Activated CD8-positive, alpha-beta T cell treated with anti-CD3 and anti-CD28 coated beads, Interleukin-2, amount 10 ng/mL, durations not matched to agents 7 days and 5 days (primary cell): ENCODE measurements at places on chromosomes 7 and 10. TPM values are rescaled to one million over a fixed set of nuclear protein-coding genes. Genes with fewer than 3 reads are reported as not detected.

OPN4 gene
- total RNA-seq = not detected

TUBB8 gene
- not detected for total RNA-seq

DNA sequence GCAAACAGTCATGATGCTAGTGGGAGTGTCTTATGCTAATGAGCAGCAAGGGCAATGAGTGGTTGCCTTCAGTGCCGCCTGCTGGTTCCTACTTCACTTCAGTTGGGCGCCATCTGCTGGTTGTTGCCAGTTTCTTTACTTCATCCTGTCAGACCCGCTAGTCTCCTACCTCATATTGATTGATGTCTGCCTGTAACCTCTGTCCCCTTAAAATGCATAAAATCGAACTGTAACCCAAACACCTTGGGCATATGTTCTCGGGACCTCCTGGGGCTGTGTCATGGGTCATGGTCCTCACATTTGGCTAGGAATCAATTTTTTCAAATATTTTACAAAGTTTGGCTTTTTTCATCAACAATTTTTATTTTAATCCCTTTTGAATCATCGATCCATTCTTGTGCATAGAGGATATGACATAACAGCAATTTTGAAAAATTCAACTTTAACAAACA lies 62.8 kb upstream of the C7orf33 start:
- H3K4me1 ChIP-seq = no peaks in the 10 kb centered on the region
- H3K4me3 ChIP-seq = no peak overlapping the region
- H3K27ac ChIP-seq = no peak overlapping the region
- peaks cover 49% of the 10 kb centered on the region for H3K27me3 ChIP-seq

DNA sequence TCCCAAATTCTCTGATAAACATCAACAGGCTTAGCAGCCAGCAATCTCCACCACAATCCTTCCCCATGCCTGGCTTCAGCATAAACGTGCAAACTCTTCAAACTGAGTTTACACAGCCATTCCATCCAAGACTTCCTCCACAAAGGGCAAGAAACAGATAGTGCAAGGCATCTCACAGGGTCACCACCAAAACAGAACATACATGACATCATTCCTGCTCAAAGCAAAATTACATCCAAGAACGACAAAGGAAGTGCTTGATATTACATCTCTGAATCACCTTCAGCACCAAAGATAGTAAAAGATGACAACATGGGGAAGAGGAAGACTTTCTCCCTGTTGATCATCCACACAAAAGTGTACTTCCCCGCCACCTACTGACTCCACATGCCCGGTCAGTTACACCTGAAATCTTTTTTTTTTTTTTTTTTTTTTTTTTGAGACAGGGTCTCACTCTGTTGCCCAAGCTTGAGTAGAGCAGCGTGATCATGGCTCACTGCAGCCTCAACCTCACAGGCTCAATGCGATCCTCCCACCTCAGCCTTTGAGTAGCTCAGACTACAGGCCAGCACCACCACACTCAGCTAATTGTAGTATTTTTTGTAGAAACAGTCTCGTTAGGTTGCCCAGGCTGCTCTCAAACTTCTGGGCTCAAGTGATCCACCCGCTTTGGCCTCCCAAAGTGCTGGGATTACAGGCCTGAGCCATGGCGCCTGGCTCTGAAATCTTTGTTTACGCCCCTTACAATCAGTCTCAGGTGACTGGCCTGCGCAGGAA lies 127.5 kb downstream of the PARD3 start:
- H3K4me3 ChIP-seq = no peak overlapping the region
- peaks cover 4% of the 10 kb centered on the region for H3K27me3 ChIP-seq
- no peaks in the 10 kb centered on the region for H3K4me1 ChIP-seq
- H3K36me3 ChIP-seq = no peaks in the 10 kb centered on the region

DNA sequence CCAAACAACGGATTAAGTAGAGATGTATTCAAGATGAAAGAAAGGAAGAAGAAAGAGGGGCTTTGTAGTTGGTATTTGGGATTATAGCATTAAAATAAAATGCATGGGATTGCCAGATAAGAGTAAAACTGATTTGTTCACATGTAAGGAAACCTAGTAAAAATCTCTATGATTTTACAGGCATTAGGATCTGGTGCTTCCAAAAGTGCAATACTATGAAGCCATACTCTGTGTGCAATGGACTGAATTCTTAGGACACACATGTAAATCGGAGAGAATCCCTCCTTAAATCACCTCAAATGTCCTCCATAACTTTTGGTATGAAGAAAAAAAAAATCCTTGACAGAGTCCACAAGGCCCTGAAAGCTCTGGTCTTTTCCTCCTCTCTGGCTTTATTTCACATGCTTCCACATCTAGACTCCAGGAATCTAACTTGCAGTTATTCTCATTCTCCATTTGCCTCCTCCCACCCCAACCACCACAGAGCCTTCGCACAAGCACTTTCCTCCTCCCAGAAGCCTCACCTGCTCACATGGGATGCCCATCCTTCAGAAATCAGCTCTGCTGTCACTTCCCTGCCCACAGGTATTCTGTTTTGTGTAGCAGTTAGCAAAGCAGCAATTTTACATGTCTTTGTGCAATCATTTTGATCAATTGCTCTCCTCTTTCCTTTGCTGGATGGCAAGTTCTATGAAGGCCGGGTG lies 378.3 kb downstream of the KCNMA1 start:
- H3K36me3 ChIP-seq = peaks cover 6% of the 10 kb centered on the region
- peaks cover 31% of the 10 kb centered on the region for H3K4me1 ChIP-seq
- H3K27ac ChIP-seq = no peak overlapping the region
- H3K4me3 ChIP-seq = no peak overlapping the region
- peaks cover 24% of the 10 kb centered on the region for H3K27me3 ChIP-seq
- no peak for DNase-seq

GRCh38 chr7:25597946-25598345 lies 369.7 kb upstream of the NPVF start:
- H3K4me3 ChIP-seq = no peak overlapping the region
- no peaks in the 10 kb centered on the region for H3K36me3 ChIP-seq
- H3K27ac ChIP-seq = no peak overlapping the region

DNA sequence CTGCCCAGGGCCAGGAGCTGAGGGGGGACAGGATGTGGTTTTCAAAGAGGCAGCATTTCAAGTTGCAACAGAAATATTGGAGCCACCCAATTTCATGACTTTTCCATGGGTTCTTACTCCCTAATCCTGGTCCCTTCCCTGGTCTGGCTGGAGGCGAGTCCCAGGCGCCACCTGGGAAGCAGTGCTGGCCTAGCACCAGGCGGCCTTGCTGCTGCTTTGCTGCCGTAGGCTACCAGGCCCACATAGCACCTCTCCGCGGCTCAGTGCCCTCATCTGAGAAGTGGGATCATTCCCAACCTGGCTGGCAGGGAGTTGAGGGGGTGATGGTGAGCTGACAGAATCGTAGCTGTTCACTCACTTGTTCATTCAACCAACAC lies 33.7 kb downstream of the ZMIZ1 start:
- no peak overlapping the region for H3K4me3 ChIP-seq
- H3K27ac ChIP-seq = no peak overlapping the region
- DNase-seq = no peak
- no peaks in the 10 kb centered on the region for H3K36me3 ChIP-seq
- no peaks in the 10 kb centered on the region for H3K27me3 ChIP-seq

DNA sequence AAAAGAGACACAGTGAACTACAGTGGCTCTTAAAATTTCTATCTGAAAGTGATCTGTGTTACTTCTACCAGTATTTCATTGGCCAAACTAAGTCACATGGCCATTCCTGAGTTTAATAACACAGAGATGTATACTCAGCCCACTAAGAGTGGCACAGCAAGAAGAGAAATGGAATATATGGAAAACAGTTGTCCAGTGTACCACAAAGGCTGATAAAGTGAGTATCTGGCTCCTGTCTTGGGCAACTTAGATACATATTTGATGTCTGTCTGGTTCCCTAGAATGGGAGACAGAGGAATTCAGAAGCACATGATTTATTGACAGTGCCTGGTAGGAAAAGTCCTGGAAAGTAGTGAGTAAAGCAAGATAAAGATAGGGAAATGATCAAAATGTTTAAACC lies 10.1 kb upstream of the PON1 start:
- no peak overlapping the region for H3K27ac ChIP-seq
- peaks cover 2% of the 10 kb centered on the region for H3K27me3 ChIP-seq
- H3K4me1 ChIP-seq = peaks cover 11% of the 10 kb centered on the region

DNA sequence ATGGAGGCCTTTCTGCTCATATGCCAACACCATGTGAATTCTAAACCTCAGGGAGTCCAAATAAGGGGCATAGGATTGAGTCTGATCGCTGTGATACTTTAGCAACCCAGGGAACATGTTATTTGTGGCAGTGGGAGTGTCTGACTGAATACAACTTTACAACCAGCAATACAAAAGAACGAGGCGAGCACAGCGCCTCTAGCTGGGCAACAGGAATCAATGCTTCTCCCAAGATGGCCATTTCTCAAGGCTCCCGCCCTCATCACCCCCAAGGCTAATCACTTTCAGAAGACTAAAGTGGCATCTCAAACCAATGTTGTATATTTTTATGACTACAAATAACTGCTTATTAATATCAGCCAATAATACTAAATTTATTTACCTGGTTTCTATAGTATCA lies 28.1 kb downstream of the YWHAG start:
- H3K27ac ChIP-seq = no peak overlapping the region
- H3K36me3 ChIP-seq = peaks cover 43% of the 10 kb centered on the region
- H3K27me3 ChIP-seq = no peaks in the 10 kb centered on the region
- no peak for DNase-seq
- H3K4me3 ChIP-seq = no peak overlapping the region
